Osteocyte (in vitro differentiated cells): ENCODE measurements at places on chromosomes 13 and 19. TPM values are rescaled to one million over a fixed set of nuclear protein-coding genes. Genes with fewer than 3 reads are reported as not detected.

DNA sequence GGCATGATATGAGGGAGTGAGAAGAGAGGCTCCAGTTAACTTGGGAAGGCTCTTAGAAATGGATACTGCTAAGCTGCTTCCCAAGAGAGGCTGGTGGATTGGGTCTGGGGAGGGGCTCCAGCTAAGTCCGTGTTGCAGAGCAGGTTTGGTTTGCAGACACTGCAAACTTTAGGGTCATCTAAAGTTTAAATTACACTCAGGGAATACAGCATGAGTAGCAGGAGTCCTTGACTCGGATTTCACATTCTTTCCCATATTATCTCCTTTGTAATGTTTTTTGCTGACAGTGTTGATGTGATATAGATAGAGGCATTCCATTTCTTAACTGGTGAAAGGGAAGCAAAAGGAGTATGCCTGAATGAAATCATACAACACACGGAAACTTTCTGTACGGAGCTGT lies 31.9 kb downstream of the SGCG start:
- DNase-seq, result no peak

- no peak for DNase-seq
Observed at GRCh38 chr19:2365201-2365970, 5.3 kb downstream of the TMPRSS9 start.

DNA sequence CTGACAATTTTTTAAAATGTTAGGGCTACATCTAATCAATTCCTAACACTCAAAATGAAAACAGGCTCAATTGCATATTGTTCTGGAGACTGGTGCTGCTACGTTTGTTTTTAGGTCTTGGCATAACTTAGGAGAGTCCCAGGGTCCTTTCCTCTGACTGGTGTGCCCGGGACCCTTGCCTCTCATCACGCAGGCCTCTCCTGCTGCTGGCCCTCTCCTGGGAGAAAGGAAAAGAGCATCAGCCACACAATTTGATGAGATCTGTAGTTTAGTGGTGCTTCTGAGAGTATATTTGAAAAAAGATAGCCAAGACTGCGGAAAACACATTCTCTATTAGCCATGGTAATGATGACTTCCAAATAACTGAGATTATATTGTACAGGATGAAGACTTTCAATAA lies 380.0 kb downstream of the KLF12 start:
- no peak for DNase-seq

The SIGLECL1 gene
- total RNA-seq, result not detected in 2 replicates

- no peak for DNase-seq
Observed at GRCh38 chr19:52351512-52351911, 15.5 kb downstream of the ZNF610 start.

DNA sequence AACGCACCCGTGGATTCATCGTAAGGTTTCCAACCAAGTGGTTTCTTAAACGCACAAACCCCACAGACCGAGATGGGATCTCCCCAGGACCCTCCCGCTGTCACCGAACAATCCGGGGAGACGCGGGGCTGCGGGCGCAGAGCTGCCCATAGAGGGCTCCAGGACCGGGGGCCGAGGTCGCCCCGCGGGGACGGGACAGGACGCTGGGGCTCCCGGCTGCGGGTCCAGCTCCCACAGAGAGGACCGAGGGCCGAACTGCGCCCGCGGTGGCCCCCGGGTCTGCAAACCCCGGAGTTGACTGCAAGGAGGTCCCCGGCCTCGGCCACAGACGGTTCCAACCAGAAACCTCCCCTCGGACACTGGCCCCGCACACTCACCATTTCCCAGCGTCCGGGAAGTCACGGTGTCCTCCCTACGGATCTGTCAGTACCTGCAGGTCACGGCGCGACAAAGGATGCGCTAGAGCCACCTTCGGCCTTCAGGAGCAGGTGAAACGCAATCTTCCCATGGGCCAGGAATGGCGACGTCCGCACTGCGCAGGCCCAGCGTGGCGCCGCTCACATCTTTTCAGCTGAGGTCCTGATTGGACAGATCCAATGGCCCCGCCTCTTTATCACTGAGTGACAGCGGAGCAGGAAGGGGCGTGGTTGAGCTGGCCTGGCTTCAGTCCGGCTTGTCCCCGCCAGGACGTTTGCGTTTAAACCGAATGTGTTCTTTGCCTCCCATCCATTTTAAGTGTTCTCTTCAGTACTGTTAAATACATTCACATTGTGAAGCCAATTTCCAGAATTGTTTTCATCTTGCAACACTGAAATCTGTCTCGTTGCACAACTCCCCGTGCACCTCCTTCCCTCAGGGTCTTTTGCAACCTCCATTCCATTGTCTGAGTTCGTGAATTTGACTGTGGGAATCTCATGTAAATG lies at the start of gene ZNF14:
ZNF14 (minus strand) TSS at position 534 of the 923 bp plus-strand sequence; CDS start at position 380, 154 bp downstream.
- DNase-seq, result peak; percentile 96

DNA sequence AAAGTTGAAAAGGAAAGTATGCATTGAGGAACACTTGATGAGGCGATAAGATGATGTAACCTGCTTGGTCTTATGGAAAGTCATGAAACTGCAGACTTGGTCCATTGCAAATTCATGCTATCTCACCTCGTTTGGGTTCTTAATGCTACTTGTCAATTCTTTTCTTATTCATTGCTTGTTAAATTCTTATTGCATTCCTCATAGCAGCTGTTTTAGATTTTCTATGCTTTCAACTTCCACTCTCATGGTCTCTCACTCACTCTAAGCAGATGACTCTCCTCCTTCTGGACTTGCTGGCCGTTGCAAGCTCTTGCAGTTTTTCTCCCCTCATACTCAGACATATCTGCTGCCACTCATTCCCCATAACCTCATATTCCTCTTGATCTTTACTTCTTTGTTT lies 67.8 kb upstream of the CSNK1A1L start:
- no peak for DNase-seq

The KIR2DL3 gene
- not detected in 2 replicates for total RNA-seq

GRCh38 chr19:11570039-11570462 lies 7.4 kb downstream of the ACP5 start:
- no peak for DNase-seq

The NCR1 gene
- total RNA-seq, result not detected in 2 replicates

DNA sequence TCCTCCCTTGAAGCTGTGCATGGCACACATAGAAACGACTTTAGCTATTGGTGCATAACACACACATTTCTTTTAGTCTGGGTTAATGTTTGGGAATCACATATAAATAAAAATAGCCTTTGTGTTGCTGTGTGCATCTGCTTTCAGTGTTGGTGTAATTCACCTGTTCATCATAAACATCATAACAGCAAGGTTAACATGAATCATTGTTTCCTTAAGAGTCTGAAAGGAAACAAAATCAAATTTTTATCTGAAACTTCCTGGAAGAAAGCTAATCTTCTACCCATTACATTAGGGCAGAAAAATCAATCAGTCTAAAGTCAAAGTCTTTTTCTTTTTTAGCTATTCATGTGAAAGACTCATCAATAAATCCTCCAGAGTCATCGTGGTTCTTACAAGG lies 35.0 kb upstream of the TNFSF11 start:
- no peak for DNase-seq

- DNase-seq, result no peak
Observed at GRCh38 chr13:35770756-35771297, 294.3 kb upstream of the MAB21L1 start.

GRCh38 chr13:44096901-44097300 lies 217.2 kb downstream of the LACC1 start:
- DNase-seq, result no peak

DNA sequence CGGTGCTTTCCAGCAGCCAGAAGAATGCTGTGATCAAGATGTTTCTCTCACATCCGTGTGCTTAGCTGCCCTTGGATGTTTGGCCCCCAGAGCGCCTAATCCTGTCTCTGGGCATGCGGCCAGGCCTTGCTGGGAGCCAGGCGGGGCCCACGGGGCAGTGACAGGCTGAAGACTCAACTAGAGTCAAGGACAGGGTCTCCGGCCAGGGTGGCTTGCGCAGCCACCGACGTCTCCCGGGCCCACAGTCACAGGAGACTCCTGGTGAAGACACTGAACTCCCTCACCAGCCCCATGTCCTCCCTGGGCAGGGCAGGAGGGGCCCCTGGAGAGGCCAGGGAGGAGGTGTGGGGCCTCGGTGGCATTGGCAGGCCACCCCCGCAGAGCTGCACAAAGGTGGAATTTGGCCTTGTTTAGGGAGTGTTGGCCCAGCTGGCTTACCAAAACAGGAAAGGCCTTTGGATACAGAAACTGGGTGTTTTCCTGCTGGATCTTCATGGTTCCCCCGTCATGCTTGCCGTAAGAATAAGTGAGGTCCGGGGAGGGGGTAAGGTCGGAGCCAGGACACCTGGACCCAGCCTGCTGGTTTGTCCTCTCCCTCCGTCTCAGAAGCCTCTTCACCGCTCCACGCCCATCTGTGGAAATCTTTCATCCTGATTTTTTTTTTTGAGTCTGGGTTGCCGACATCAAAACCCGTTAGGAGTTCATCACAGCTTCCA lies 10.0 kb upstream of the NDUFS7 start:
- no peak for DNase-seq

The C13orf42 gene
- total RNA-seq, result not detected in 2 replicates

The MAB21L1 gene
- 9.0 TPM in 2 replicates for total RNA-seq

DNA sequence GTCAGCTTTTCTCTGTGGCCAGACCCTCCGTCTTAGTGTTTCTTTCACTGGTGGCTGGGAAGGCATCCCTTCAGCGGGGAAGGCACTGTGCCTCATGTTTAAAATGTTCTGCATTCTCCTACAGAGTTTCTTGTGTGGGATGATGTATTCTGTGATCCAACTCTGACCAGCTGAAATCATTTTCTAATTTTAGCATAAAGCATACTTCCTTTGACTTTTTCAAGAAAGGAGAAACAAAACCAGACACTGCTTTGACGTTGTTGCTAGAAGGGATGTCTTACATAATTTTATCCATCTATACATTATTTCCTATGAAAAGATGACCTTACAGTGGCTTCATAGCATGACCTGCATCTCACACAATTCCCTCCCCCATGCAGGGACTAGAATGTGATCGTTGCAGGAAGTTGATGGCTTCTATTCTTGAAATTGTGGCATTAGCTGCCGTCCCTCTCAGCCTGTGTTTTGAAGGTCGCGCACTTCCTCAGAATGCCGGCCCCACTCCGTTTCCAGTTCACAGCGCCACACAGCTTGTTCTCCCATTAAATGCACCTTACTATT lies 38.6 kb upstream of the TEX29 start:
- no peak for DNase-seq
